Activated CD4-positive, alpha-beta T cell treated with anti-CD3 and anti-CD28 coated beads, Interleukin-2, amount 10 ng/mL, durations not matched to agents 24 days and 14 days (primary cell): ENCODE measurements at places on chromosomes 6 and 20. TPM values are rescaled to one million over a fixed set of nuclear protein-coding genes. Genes with fewer than 3 reads are reported as not detected.

DNA sequence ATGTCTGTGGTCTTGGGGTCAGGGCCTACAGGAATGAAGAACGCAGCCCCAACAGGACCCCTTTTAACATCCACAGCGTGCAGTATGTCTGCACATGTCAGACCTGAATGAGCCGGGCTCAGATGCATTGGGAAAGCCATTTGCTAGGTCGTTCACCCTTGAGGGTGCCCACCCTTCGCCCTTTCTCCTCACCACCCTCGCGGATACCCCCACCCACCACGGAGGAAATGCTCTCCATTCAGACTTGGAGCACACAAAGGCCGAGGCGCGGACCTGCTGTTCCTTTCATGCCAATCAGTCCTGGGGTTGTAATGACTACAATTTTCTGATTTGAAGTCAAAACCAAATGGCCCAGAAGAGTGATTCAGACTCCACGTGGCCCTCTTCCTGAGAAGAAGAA is 62.7 kb downstream of the EDN3 start:
- DNase-seq = no peak

DNA sequence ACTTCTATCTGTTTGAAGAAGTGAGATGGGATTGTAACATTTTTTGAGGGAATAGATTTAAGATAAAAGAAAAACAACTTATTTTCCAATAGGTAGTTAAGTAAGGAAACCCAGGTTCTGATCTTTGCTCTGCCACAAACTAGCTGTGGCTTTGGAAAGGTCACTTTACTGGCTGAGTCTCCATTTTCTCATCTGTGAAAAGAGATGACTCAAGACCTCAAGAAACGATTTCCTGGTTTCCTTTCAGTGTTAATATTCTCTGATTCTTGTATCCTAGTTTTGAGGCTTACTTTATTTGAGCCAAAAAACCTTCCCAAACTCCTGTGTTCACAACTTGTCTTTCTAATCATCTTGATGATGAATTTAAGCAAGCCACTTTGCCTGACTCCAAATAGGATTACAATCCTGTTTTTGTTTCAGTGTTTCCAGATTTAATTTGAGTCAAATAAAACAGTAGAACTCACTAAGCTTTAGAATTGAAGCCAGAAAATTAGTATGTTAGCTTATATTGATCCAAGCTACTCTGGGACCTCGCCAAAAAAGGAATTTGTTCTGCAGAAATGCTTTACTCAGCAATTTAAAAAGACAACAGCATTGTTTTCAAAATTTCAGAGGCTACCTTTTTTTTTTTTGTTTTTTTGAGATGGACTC is 51.1 kb downstream of the ENPP1 start:
- DNase-seq = peak; percentile 19

Gene XKR7
- total RNA-seq = not detected in 2 replicates

GRCh38 chr20:49786668-49787370 is 25.8 kb upstream of the SLC9A8 start:
- DNase-seq = no peak

Gene ECT2L
- total RNA-seq = not detected in 2 replicates

GRCh38 chr20:588932-589672 is 21.0 kb downstream of the TCF15 start:
- no peak for DNase-seq

DNA sequence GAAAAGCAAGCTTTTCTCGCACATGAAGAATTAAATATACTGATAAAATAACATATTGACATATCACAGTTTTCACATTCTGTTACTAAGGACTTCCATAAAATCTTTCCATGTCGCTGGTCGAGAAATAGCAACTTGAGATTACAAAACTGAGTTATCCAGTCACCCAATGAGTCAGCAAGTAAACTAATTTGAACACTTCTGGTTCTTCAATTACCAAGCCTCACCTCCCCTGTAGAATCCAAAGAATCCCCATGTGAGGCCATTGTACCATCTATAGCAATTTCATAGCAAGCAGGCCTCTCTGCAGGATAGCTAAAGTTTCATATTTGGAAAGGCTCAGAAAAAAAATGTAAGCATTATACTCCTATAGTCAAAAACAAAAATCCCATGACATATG is 87.3 kb downstream of the PKHD1 start:
- DNase-seq = no peak

DNA sequence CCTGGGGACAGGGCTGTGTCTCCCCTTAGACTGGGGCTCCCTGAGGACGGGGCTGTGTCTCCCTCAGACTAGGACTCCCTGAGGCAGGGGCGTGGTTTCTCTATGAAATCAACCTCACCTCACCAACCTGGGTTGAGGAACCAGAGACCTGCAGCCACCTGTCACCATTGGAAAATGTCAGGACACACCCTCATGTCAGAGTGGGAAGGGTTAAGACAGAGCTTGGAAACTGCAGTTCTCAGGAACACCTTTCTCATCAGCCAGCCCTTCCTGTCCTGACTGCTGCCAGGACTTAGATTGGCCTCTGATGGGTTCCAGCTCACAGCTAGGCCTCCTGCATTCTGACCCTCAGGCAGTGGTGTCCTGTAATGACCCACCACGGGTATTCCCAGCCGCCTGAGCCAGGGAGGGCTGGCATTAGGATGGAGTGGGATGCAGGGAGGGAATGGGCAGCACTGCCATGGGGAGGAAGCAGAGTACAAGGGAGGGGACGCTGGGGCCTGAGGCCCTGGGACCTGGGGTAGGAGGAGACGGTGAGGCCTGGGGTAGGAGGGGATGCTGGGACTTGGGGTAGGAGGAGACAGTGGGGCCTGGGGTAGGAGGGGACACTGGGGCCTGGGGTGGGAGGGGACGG is 76.3 kb downstream of the MRPL14 start:
- DNase-seq = no peak

GRCh38 chr6:70725817-70726415 is 58.2 kb downstream of the SMAP1 start:
- no peak for DNase-seq

- no peak for DNase-seq
Observed at GRCh38 chr20:48732081-48732829, 95.5 kb downstream of the PREX1 start.

- no peak for DNase-seq
Observed at GRCh38 chr20:58325912-58326311, 16.4 kb downstream of the RAB22A start.

Gene SIRPB1
- total RNA-seq = 0.82 and 2.8 TPM in 2 replicates

- DNase-seq = no peak
Observed at GRCh38 chr6:130893277-130893676, 66.1 kb downstream of the SMLR1 start.

GRCh38 chr6:152896923-152897322 is 85.9 kb downstream of the FBXO5 start:
- DNase-seq = no peak

DNA sequence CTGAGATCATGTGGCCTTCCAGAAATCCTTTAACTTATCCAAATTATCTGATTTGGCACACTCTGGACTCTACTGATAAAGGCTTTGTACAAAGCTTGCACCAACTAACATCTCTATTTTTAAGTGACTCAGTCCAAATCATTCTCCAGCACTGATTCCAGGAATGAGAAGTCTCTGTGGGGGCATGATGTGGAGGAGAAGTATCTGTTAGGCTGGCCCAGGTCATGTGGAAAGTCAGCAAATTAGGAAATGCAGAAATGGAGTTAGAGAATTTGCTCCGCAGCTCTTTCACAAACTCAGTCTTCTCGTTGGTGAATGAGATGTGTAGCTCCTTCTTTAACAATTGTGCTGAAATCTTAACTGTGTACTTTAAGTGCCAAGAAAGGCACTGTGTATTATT is 165.7 kb downstream of the ZNF217 start:
- DNase-seq = no peak

DNA sequence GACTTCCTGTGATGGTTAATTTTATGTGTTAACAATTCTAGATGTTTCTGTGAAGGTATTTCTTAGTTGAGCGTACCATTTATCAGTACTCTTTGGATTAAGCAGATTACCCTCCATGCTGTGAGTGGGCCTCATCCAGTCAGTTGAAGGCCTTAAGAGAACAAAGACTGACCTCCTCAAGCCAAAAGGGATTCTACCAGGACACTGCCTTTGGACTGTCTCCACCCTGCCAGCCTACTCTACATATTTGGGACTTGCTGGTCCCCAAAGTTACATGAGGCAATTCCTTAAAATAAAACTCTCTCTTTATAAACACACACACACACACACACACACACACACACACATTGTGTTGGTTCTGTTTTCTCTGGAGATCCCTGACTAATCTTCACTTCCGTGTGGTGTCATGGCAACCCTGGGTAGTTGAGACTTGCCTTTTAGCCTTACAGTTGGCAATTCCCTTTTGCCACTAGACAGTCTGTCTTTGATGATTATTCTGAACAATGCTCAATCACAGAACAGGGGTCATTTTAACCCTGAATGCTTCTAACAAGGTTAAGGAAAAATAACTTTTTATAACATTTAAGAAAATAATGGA is 32.2 kb downstream of the MRAP2 start:
- DNase-seq = no peak

DNA sequence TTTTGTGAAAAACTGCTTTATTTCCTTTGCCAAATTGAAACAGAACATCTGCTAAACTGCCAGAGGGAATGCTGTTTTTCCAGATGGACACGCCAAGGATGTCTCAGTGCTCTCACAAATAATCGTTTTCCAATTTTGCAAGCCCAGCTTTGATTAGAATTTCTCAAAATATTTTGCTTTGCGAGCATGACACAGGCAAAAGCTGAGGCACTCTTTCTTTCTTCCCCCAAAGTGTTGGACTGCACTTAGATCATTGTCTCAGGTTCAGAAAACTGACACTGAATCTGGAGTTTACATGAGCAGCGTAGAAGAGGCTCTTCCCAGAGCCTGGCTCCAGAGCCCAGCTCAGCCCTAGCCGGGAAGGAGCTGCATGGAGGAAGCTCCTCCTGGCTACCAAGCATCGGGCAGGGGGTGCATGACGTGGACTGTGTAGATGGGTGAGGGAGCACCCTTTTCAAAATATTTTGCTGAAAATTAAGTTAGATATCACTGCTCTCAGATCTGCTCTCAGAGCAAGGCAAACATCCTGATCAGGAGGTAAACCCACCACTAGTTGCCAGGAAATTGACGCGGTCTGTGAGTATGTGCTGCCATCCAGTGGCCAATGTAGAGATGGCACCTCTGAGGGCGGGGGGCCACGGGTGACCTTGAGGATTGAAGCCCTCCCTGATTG is 107.5 kb downstream of the SLC22A3 start:
- peak; percentile 92 for DNase-seq

- no peak for DNase-seq
Observed at GRCh38 chr6:1380625-1381427, 8.6 kb upstream of the FOXF2 start.

DNA sequence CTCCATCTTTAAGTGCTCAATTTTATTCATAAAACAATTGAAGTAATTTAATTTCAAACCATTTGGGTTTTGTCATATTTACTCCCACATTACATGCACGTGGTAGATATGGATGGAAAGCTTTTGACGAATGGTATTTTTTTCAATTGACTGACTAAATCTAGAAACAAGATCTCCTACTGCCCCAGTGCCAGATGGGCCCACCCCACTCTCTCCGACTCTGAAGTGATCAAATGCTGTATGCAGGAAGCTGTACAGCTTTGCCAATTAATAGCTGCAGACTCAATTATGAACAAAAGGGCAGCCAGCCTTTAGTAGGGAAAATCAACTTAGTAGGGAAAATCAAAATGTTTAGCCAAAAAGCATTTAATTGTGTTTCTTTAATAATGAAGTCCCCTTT is 46.2 kb downstream of the PACRG start:
- DNase-seq = no peak

- peak; percentile 61 for DNase-seq
Observed at GRCh38 chr6:142537612-142538478, 236.0 kb downstream of the ADGRG6 start.

Gene VIP
- total RNA-seq = not detected in 2 replicates
